Stimulated activated CD8-positive, alpha-beta memory T cell treated with anti-CD3 and anti-CD28 coated beads, Interleukin-12 subunit alpha, Interleukin-12 subunit beta, amount 100 ng/mL, for 1 hour (primary cell): ENCODE measurements at places on chromosomes 4 and X.

DNA sequence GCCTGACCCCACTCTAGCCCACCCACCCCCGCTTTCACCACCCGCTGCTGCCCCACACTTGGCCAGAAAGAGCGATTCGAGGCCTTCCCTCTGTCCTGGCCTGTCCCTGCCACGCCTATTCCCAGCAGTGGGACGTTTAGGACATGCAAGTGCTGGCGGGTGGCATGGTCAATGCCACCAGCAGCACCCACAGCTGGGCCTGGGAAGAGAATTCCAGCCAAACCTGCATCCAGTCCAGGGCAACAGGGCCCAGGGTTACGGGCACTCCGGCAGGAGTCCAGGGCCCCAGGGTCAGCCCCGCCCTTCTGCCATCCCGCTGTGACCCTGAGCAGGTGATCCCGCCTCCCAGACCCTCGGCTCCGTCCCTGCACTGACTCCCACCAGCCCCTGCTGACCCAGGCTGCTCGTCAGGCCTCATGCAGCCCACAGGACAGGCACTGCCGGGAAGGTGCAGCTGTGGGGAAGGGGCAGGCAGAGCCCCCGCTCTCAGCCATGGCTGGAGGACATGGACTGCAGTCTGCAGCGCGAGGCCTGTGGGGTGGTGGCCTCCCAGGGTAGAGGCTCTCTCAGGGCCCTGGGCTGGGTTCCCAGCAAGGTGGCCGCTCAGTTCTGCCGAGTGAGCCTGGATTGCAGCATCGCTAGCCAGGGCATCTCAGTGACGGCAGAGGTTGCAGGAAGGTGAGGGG lies 6.8 kb upstream of the HTRA3 start:
- no peak for DNase-seq

GRCh38 chr4:53804719-53805118 lies 213.4 kb upstream of the LNX1 start:
- DNase-seq = no peak

DNA sequence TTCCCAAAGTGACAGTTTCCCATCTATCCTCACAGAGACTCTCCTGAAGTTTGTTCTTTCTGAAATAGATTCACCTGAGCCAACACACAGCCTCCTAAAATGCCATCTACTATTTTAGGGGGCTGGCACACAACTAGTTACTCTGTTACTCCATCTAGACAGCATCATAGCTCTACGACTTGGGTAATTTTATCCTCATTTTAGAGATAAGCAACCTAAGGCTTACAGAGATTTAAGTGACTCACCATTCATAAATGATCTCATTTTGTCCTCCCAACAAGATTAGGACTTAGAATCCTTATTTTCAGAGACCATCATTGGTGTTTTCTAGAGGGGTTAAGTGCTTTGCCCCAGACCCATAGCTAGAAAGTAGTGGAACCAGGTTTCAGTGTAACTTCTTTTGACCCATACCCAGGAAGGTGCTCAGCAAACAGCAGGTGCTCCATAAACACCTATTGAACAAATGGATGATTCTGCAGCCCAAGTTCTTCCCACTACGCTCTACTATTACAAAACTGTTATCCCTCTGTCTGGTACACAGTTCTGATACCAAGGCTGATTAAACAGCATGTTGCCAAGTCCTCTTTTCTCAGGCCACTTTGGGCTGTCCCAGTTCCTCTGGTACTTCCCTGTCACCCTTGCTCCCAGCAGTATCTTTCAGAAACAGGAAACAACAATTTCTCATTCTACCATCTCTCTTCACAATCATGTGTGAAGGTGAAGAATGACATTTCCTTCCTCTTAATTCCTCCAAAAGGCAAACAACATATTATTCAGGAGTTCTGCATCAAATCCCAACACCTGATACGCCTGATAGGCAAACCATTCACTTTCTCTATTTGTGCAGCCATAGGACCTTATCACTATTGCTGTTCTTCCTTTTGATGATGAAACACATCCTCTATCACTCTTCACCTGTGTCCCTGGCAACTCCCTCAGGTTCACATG lies 304.7 kb upstream of the TAPT1 start:
- DNase-seq = no peak

DNA sequence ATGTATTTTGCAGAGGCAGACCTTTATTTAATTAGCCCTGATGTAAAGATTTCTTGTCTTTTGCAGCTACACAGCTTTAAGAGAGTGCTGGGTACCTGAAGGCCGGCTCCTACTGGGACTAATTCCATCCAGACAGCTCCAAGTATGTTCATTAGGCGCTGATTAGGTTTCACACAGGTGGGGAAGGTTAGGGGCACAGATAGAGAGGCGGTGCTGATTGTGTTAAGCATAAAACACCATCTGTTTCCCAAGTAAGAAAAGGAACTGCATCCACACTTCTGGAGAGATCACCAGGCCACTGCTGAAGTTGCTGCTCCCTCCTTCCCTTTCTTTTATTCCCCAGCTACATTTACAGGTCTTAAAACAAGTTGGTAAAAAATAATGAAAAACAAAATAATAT lies 349.5 kb downstream of the ZIC3 start:
- DNase-seq = no peak

DNA sequence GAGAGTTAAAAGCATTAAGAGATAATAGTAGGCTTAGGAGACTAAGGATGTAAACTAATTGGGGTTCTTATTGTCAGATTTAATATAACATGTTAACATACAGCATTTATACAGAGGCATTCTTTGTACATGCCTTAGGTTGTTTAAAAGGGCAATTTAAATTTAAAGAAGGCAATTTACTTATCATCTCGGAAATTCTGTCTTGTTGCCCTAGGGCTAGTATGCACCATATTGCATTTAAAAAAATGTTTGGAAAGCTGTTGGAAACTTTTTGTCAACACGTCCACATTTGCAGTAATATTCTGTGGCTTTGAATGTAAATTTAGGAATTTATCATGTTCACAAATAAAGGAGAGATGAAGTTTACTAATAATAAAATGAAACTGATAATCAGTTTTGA lies 25.5 kb downstream of the GALNT7 start:
- no peak for DNase-seq

GRCh38 chrX:97398030-97398551 lies 514.4 kb downstream of the RPA4 start:
- no peak for DNase-seq

DNA sequence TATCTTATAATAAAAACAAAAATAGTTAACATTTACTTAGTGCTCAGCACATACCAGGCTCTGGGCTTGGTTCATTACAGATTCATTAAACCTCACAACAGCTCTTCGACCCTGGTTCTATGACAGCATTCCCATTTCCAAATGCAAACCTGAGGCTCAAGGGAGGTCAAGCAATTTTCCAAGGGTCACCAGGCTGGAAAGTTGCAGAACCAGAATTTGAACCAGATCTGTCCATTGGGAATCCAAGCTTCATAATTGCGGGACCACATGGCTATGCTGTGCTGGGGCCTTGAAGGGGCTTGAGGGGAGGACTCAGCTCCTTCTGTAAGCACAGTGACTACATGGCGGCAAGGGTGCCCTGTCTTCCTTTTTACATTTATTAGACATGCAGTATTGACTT lies 197.3 kb upstream of the LNX1 start:
- DNase-seq = no peak

DNA sequence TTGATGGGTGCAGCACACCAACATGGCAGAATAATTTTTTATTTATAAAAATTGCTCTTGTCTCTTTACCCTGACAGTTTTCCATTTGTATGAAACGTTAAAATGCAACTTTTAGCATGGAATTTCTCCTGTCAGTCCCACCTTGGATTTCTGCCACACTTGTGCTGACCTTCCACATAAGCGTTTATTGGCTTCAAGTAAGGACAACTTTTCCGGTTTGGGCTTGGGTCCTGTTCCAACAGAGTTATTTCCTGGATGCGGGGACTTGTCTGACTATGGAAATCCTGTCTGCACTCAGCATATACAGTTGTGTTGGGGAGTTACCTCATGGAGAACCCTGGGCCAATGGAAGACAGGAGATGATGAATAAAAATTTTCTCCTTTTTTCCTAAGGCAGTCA lies 294.7 kb downstream of the NAF1 start:
- no peak for DNase-seq
